ENCODE measurements at places on chromosomes 4 and X. TPM values are rescaled to one million over a fixed set of nuclear protein-coding genes. Genes with fewer than 3 reads are reported as not detected.

The PRR27 gene
- not detected for total RNA-seq

The ABRAXAS1 gene
- 6.4 TPM for total RNA-seq

The CNKSR2 gene
- 2.6 TPM for total RNA-seq

The BANK1 gene
- total RNA-seq: 1.1 TPM

The PAGE2B gene
- not detected for total RNA-seq

The HELT gene
- total RNA-seq: not detected

The REST gene
- total RNA-seq: 7.9 TPM

The SHROOM3 gene
- 11.7 TPM for total RNA-seq

The BCLAF3 gene
- 4.0 TPM for total RNA-seq

The RRH gene
- 0.12 TPM for total RNA-seq

The MAGEA8 gene
- not detected for total RNA-seq

The BST1 gene
- total RNA-seq: 17.1 TPM

The MTTP gene
- not detected for total RNA-seq

Data from A549 treated with GW870086 at 1 μM for 4 hours (cell line).